NCI-H1092 treated with DMSO at 0.1 percent for 48 hours (cell line): ENCODE measurements at places on chromosomes 5 and 9.
A peak's percentile ranks its signal among the peaks of the same experiment; 100 is the strongest.

DNA sequence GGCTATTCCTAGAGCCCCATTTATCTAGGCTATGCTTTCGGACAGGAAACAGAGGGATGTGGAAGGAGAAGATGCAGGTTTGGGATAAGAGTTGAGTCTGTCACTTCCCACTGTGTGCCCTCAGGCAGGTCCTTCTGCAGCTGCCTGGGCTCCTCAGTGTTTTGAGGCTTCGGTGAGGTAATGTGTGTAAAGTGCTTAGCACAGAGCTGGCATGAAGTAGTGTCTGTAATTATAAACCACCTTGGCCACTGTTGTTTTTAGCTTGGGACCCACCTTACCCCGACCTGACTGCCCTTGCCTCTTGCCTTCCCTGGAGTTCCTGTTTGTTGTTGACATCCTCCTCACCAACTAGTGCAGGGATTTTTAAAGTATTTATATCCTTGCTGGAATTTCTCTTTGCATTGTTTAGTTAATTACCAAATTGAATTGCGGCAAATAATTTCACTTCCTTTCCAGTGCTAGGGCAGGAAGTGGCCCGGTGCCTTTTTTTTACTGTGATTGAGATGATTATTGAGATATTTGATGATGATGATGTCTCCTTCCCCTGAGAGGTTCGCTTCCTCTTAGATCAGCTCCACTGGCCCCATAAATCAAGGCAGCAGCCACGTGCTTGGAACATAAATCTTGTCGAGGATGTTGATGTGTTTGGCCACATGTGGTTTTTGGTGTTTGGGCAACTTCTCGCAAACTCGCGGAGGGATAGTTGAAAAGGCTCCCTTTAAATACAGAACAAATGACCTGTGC lies 38.3 kb upstream of the DAB2IP start:
- DNase-seq: no peak

- DNase-seq: no peak
Observed at GRCh38 chr9:116566677-116567488, 120.2 kb upstream of the TRIM32 start.

- no peak for DNase-seq
Observed at GRCh38 chr9:136728548-136729123, 14.1 kb downstream of the LCN10 start.

DNA sequence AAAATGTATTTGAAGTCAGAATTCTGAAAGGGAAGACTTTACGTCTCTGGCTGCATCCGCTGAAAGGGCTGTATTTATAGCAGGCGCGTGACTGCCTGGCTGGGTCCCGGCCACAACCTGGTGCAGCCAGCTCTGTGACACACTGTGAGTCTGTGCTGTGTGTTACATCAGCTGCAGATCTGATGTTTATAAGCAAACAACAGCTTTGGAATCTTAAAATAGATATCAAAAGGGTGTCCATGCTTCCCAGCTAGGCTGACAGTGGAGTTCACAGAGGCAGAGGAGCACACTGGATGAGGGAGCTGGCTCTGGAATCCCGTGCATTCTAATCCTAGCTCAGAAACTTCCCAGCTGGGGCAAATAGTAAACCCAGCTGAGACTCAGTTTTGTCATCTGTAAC lies 433.4 kb upstream of the BRINP1 start:
- DNase-seq: peak; percentile 0

DNA sequence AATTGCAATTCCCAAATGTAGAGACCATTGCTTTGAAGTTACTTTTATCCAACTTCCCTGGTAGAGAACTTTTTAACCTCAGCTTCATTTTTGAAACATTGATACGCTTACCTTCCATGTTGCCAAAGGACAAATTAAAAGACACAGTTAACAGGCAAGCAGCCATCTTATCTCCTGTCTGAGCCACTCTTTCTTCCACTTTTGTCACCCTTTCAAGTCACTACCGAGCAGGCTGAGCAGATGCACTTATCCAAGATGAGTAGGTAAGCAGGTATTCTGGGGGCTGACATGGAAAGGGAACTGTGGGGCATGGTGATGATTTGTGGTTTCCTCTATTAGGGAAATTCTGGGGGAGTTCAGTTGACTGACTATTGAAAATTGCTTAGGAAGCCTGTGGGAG lies 66.7 kb downstream of the DOCK2 start:
- no peak for DNase-seq

- peak; percentile 2 for DNase-seq
Observed at GRCh38 chr5:170393235-170393634, 4.1 kb upstream of the KCNMB1 start.

DNA sequence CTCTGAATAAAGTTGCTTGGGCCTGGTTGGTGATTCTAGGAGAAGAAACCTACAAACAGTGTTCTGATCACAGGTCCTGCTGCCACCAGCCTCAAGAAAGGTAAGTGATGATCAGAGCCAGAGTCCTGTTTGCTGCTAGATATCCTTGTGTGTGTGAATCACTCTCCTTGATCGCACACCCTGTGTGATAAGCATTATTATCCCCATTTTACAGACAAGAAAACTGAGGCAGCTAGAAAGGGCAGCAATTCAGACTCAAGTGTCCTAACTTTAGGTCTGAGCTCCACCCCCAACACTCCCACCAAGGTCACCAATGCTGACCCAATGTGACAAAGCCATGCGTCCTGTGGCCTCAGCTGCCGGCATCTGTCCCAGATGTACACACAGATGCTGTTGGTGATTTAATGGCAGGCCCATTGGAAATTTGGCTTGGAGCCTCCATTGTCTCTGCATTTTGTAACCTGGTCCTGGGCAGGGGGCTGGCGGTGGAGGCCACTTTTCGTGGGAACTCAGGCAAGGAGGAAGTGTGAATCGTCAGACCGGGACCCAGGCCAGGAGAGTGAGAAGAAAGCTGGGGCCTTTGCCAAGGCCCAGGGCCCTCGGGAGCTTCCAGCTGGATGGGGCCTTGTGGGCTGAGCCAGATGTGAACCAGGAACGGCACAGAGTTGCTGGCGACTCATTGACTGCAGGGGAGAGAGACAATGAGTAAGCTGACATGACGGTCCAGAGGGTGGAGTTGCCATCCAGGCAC lies 29.8 kb upstream of the GGTA1 start:
- DNase-seq: peak; percentile 41

- DNase-seq: no peak
Observed at GRCh38 chr9:88920645-88921044, 70.6 kb upstream of the S1PR3 start.
